Smooth muscle cell of bladder (primary cell): ENCODE measurements at places on chromosomes 11 and 22. TPM values are rescaled to one million over a fixed set of nuclear protein-coding genes. Genes with fewer than 3 reads are reported as not detected.

TBC1D22A gene
- total RNA-seq = 9.4 and 14.8 TPM in 2 replicates

NLRP10 gene
- 0.09 and 0.14 TPM in 2 replicates for total RNA-seq

PHOX2A gene
- total RNA-seq = not detected in 2 replicates

LSP1 gene
- 0.43 and 2.6 TPM in 2 replicates for total RNA-seq

OR8D4 gene
- total RNA-seq = not detected in 2 replicates

KLHL35 gene
- total RNA-seq = 2.4 and 3.0 TPM in 2 replicates

C11orf86 gene
- 0.28 TPM in 2 replicates for total RNA-seq

SAA4 gene
- not detected in 2 replicates for total RNA-seq

OR52I2 gene
- total RNA-seq = not detected in 2 replicates

DEFB131B gene
- not detected in 2 replicates for total RNA-seq

ZBTB16 gene
- 0.09 and 0.71 TPM in 2 replicates for total RNA-seq

WBP2NL gene
- 0.28 and 0.46 TPM in 2 replicates for total RNA-seq

C11orf65 gene
- 0.83 and 1.3 TPM in 2 replicates for total RNA-seq

OR5AP2 gene
- total RNA-seq = not detected in 2 replicates

TRPM5 gene
- total RNA-seq = not detected in 2 replicates

DNAJB13 gene
- not detected in 2 replicates for total RNA-seq

CREB3L1 gene
- 30.7 and 45.7 TPM in 2 replicates for total RNA-seq

CAPN5 gene
- total RNA-seq = 9.5 and 11.1 TPM in 2 replicates

DRD4 gene
- 0.18 TPM in 1 of 2 replicates, not detected in the other for total RNA-seq

UNC93B1 gene
- 18.1 and 24.9 TPM in 2 replicates for total RNA-seq

RFPL3 gene
- total RNA-seq = not detected in 2 replicates

GLYATL1 gene
- total RNA-seq = 0.57 TPM in 1 of 2 replicates, not detected in the other

ALKBH3 gene
- 36.5 and 42.4 TPM in 2 replicates for total RNA-seq

PHETA2 gene
- 15.8 and 21.5 TPM in 2 replicates for total RNA-seq

CNGA4 gene
- under 0.01 and 0.09 TPM in 2 replicates for total RNA-seq

HSCB gene
- 15.9 and 24.7 TPM in 2 replicates for total RNA-seq

TTC9C gene
- 34.0 and 37.4 TPM in 2 replicates for total RNA-seq

ANKRD49 gene
- 9.7 and 12.2 TPM in 2 replicates for total RNA-seq
